GM19239 (cell line): ENCODE measurements at places on chromosomes 6 and 20.
A peak's percentile ranks its signal among the peaks of the same experiment; 100 is the strongest.

DNA sequence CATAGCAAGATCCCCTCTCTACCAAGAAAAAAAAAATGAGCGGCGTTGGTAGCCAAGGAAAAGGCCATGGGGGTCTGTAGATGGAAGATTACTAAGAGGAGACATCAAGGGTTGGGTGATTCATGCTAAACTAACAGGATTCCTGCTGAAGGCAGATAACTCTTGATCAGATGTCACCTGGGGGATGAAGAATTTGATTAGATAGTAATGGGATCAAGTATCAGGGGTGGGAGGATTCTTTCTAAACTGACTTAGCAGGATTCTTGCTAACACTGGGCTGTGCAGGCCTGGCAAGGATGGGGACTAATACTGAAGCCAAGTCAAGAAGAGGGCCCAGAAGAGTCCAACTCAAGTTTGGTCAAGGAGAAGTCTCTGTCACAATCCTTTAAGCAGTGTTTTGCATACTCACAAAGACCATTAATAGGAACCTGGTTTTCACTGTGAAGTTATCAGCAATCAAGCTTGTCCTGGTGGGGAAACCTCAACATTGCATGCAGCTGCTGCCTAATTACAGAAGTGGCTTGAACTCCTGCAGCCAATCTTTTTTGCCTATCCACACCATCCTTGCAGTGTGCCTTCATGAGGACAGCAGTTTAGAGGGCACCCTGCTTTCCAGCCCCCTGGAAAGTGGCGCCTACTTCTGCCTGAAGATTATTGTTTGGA lies 61.3 kb downstream of the ANKRD6 start:
- no peak for DNase-seq

DNA sequence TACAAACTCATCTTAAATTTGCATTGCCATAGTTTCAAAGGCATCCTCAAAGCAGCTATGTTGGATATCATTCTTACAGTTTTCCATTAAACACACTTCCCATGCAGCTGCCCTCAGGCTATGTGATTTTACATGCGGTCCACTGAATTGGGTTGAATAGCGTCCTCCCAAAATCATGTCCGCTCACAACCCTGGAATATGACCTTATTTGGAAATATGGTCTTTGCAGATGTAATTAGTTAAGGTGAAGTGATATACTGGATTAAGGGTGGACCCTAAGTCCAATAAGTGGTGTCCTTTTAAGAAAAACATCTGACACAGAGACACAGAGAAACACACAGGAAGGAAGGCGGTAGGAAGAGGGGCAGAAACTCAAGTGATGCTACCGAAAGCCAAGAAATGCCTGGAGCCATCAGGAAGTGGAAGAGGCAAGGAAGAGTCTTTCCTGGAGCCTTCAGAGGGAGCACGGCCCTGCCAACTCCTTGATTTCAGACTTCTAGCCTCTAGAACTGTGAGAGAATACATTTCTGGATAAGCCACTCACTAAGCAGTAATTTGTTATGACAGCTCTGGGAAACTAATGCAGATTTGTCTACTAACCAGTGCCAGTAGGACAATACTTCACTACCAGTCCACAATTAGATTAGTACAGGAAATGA lies 42.7 kb upstream of the NHSL1 start:
- DNase-seq: no peak

DNA sequence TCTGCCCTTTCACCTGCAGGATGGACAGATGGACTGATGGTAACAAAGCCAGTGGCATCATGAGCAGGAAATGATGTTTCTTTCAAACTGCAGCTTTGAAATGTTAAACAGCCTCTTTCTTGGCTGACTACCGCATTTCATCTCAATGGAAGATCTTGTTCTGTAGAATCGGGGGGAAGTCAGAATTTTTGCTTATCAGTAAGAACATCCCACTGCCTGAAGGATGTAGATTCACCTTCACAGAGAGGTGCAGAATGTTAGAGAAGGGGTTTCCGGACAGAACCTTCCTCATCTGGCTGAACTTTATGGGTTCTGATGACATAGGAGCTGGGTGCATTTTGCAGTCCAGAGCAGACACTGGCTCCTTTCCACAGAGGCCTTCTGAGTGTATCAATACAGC lies 32.7 kb downstream of the GGTLC1 start:
- no peak for DNase-seq

DNA sequence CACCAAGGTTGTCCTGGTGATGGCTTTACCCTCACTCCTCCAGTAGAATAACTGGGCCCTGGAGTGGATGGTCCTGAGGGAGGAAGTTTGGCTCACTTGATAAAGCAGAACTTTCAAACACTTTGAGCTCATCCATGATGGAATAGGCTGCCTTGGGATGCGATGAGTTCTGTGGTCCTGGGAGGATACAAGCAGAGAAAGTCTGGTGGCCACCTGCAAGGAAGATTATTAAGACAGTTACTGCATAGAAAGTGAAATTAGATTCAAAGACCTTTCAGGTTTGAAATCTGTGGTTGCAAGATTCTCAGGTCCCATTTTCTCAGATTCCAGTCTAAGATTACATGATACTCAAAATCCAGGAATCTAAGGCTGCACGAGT lies 19.9 kb upstream of the CCN5 start:
- no peak for DNase-seq

- DNase-seq: no peak
Observed at GRCh38 chr20:54173653-54174456, at the start of gene CYP24A1. TSS of gene CYP24A1 (minus strand) at chr20:54173986. CDS start at chr20:54173579, 407 bp downstream.

DNA sequence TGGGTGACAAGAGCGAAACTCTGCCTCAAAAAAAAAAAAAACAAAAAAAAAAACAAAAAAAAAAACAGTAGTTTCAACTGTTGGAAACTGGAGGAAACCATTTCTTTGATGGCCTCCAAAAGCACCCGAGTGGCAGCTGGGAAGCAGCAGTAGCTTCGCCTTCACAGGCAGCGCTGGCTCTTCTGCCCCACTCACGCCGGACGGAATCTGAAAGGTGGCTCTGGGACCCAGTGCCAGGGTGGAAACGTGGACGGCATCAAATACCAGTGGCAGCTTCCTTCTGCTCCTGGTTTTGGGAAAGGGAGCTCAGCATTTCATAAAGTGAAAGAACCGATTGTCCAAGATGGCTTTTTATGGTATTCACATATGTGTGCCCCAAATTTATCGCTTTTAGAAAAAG lies 159.4 kb downstream of the SMOC2 start:
- no peak for DNase-seq

DNA sequence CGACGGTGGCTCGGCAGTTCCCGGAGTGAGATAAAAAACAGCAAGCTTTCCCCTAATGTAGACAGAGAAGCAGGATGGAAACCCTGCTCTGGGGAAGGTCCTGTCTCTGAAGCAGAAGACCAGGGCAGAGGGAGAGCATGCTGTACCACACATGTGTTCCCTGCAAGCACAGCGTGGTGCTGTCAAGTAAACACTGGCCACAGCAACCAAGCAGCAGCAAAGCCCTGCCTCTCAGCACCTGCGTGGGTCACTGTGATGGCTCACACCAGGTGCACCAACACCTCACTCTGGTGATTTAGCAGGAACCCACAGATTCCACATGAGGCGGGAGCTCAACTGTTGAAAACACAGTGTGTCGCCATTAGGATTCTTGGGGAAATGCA lies 65.2 kb upstream of the TXNDC5 start:
- no peak for DNase-seq

- no peak for DNase-seq
Observed at GRCh38 chr6:36973190-36973589, 12.8 kb downstream of the MTCH1 start.

DNA sequence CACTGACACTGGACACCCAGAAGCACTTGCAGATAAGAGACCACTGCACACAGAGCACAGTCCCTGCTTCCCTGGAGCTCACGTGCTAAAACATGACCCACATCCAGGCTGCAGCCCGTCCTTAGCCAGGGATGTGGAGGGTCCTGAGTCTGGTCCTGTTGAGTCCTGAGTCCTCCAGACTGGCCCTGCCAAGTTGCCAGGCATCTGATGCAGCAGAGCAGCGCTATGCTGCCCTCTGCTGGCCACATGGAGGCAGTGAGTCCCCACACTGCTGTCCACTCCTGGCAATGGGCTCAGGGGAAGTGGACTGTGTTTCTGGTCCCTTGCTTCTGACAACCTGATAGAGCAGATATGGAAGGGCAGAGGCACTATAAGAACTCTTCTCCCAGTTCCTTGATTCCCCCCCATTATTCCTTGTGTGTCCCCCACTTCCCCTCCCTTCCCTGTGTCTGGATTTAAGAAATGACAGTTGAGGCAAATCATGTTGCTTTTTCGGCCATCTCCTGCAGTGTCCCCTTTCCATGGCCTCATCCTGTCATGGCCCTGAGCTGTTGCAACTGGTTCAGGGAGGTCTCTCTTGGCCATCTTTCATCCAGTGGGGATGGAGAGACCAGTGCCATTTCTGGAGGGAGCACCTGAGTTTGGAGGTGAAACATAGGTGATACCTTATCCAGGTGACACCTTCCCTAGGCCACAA lies 86.0 kb downstream of the DHX35 start:
- peak; percentile 76 for DNase-seq

GRCh38 chr6:109455437-109456110 lies at the start of gene MICAL1:
TSS of gene MICAL1 (minus strand) at chr6:109455772. CDS start at chr6:109454196, 1,576 bp downstream.
- peak; percentile 62 for DNase-seq

DNA sequence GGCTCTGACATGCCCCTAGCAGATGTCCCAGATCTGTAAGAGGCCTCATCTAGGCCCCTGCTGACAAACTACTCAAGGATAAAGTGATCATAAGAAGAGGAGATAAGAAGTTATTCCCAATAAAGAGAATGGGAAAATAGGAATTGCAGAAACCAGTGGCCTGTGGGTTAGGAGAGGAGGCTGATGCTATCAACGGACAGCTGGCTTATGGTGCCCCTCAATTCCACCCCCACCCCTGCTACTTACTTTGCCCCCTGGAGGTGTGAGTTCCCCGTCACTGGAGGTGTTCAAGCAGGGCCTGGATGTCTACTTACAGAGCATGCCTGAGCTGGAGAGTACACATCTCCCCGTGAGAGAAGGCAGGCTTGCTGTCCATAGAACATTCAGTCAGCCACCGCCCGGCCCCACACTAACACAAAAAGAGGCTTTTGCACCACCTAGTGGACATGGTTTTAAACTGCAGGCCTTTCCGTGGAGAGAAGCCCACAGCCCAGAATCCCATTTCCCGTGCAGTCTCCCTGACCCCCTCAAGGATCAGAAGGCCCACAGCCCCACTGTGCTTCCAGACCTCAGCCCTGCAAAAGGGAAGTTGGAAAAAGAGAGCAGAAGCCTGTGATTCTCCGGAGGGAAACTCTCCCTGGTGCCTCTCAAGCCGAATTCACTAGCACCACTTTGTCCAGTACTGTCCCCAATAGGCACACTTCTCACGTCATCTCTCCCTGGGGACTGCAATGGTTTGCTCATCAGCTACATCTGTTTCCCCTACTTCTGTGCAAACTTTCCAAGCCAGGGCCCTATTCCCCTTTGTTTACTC lies 23.8 kb upstream of the BNIP5 start:
- peak; percentile 72 for DNase-seq

DNA sequence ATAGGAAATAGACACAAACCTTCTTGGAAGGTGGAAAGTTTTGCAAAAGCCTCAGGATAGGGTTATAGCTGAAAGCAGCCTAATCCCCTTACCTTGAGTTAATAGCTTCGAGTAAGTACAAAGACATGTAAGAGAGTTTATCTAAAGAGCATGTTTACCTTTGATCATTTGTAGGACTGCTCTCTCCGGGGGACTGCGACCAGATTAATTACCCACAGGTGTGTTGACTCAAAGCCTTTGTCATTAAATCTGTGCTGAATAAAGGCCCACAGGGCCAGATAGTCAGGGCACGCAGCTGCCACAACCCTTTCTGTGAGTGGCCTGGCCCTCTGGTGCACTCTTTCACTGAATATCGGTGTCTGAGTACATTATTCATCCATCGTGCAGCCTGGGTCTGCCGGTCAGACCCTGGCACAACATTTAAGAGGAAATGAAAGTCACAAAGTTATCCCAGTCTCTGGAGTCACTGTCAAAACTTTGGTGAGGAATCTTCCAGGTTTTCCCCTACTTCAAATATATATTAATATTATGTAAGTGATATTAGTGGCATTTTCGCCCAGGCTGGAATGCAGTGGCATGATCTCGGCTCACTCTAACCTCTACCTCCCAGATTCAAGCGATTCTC lies 5.4 kb upstream of the MICA start:
- DNase-seq: no peak

DNA sequence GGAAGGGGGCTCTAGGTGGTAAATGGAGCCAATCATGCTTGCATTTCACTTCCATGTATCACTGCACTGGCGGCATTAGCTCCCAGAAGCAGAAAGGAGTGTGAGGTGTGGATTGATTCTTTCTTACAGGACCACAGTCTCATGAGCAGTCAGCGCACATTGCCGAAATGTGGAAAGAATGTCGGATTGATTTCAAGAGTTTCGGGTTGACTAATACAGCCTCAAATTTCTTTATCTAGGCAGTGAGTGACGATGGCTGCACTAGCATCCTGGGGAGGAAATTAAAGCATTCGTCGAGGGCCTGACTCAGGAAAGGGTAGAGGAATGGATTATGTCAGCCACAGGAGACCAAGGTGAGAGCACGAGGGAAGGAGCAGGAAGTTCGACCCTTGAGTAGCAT lies 222.8 kb upstream of the CDYL start:
- no peak for DNase-seq

- peak; percentile 88 for DNase-seq
Observed at GRCh38 chr6:73262671-73263569, at the start of gene KHDC1. TSS of gene KHDC1 (minus strand) at chr6:73263196. CDS start at chr6:73242517, 20,679 bp downstream.

DNA sequence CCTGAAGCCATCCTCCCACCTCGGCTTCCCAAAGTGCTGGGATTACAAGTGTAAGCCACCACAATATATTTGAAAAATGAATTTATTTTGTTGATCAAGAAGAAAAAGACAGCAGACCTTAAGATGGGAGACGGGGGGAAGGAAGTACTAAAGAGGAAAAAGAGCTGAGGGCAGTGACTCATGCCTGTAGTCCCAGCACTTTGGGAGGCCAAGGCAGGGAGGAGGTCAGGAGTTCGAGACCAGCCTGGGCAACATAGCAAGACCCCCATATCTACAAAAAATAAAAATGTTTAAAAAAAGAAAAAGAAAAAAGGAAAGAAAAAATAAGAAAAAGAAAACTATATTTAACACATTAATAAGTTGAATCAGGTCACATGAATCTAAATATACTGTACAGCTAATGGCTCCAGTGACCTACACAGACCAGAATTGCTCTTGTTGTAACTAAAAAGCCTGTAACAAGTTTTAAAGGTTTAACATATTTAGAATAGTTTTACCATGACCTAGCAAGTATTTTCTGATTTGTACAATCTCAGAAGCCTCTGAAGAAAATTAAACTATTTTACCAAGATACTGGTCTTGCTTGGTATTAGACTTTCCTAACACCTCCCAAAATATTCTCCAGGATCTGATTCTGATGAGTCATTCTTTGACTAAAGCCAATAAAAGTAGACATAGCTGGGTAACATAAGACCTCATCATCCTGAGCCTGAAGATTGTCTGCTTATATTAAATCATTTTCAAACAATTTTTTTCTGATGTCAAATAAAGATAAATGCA lies 4.3 kb upstream of the AKIRIN2 start:
- no peak for DNase-seq

- DNase-seq: no peak
Observed at GRCh38 chr20:57457243-57458095, 66.3 kb downstream of the RBM38 start.

- no peak for DNase-seq
Observed at GRCh38 chr20:32019563-32020463, 9.6 kb downstream of the CCM2L start.

- no peak for DNase-seq
Observed at GRCh38 chr6:162198076-162198475, 529.5 kb downstream of the PRKN start.
